AG04449 (cell line): ENCODE measurements at places on chromosomes 1 and 21.

DNA sequence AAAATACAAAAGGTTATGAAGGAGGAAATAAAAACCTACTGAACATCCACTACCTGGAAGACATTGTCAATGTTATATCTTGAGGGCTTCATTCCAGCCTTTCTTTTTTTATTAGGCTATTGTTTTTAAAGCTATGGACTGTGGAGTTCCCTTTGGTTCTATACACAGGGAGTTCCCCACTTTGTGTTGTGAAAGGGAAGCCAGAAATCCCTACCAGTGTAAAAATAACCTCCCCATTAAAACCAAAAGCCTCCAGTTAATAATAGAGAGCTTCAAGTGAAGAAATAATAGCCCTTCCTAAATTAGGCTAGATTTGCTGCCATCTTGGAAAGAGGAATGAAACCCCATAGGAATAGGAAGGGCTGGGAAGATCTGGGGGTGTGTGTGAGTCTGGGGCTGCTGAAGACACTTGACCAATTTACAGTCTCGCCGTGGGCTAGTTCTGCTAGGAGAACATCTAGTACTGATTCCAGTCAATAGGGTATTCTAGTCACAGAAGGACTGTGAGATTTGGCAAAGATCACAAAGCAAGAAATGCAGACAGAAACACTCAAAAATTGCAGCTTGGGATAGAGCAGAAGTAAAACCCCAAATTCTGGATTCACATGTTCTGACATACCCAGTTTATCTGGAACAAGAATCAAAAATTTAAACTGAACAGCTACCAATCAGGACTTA, 32.4 kb upstream of the PTGFRN start:
- DNase-seq = no peak

DNA sequence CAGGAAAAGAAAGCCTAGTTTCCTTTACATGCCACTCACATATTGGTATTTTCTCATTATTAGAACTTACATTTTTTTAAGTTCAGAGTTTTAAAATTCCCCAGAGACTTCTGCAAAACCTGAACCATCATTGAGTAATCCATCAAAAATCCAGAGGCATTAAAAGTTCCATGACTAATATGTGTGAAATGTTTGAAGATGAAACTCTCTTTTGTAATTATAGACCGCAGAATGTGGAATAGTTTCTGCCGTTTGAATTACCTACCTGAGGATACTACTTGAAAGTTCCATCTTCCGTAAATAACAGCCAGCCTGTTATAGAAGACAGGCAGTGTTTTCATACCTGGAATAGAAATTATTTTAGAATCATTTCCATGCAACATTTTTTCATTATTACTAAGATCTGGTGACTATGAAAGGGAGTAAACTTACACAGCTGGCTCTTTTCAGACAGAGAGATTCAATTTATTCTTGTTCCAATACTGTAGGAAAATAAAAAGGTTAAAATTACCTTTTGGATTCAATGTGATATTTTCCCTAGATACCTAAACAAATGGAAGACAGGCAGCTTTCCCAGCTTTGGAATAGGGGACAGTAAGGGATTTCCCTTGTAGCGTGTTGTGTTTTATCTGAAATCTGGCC, 131.4 kb downstream of the ST6GALNAC5 start:
- DNase-seq = peak; percentile 65

GRCh38 chr1:152160576-152160975, 1.5 kb upstream of the RPTN start:
- no peak for DNase-seq

- DNase-seq = no peak
Measured at GRCh38 chr1:57319165-57319564, 104.7 kb downstream of the DAB1 start.

DNA sequence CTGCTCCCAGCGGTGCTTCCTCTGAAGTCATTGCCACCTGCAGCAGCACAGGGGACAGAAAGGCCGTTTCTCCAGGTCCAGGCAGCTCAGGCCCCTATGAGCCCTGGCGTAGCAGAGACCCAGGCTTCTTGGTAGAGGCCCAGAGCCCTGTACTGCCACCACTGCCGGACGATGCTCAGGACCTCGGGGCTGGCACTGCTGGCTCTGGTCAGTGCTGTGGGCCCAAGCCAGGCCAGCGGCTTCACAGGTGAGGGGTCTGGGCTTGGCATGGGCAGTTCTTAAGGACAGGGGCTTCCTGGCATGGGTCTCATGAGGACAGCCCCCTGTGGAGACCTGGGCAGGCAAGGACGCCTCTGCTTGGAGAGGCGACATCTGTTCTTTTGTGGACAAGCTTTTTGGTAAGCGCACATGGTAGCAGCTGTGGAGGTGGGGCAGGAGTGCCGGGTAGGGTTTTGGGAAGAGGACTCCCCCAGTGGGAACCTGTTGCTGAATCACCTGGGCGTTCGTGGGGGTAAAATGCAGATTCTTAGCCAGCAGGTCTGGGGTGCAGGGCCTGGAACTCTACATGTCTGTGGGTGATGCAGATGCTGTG, at the start of gene UMODL1:
Gene UMODL1 (plus strand): TSS at position 172 of the 592 bp plus-strand sequence. CDS start 0 bp downstream, at position 172.
- no peak for DNase-seq

GRCh38 chr1:48493970-48494769, 22.2 kb upstream of the SPATA6 start:
- peak; percentile 68 for DNase-seq

DNA sequence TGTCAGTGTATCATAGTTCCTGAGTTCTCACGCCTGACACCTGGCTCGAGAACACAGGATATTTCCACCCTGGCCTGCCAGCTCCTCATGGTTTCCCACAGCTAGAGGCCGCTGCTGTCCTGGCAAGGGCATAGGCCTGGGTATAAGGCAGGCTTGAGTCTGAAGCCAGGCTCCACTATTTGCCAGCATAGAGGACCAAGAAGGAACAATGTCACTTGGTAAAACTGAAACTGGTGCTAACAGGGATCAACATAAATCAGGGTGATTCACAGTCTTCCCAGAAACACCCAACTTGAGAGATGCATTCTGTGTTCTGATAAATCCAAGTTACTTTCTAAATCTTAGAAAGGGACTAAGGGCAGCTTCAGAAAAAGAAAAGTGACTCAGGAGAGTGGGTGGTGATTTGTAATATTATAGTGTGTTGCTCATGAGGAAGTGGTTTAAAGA, 6.9 kb upstream of the S100A2 start:
- DNase-seq = no peak

- no peak for DNase-seq
Measured at GRCh38 chr1:156691665-156692440, 13.5 kb downstream of the CRABP2 start.

- no peak for DNase-seq
Measured at GRCh38 chr1:212549503-212550017, 59.0 kb upstream of the ATF3 start.

- no peak for DNase-seq
Measured at GRCh38 chr1:54579337-54579781, 31.3 kb downstream of the ACOT11 start.

DNA sequence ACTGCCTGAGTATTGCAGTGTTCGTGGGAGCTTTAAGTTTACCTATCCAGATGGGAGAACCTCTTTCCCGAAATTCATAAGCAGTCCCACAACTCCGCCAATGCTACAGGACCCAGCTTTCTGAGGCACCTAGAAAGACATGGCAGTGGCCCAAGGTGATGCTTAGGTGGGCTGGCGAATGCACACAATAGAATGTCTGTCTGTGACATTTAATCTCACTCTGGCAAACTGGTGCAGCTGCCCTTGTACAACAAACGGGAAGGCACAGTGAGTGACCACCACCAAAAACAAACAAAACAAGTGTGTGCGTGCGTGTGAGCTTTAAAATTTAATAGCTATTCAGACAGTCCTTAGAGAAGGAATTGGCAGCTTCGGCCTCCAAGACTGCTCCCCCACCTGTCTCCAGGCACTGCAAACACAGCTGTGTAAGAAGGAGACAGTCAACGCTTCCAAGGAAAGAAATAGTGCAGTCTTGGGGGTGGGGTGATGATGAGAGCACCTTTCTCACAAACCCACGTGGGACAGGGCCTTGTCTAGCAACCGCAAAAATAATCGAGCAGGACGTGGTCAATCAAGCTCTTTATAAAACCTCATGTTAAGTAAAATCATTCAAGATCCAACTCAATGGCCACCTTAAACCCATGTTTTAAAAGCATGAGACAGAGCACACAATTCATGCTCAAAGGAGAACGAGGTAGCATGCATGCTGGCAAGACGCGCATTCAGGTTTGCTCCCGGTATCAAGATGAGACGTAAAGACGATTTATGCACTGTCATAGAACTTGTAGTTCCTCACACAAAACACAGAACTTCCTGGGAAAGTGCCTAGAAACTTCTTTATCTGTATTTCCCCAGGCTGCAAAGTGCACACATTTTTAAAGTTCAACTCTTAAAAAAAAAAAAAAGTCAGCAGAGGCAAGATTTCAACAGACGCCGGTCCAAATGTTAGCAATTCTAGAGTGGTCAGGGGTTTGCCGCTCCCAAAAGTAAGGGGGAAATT, 84.1 kb downstream of the TM2D1 start:
- no peak for DNase-seq

DNA sequence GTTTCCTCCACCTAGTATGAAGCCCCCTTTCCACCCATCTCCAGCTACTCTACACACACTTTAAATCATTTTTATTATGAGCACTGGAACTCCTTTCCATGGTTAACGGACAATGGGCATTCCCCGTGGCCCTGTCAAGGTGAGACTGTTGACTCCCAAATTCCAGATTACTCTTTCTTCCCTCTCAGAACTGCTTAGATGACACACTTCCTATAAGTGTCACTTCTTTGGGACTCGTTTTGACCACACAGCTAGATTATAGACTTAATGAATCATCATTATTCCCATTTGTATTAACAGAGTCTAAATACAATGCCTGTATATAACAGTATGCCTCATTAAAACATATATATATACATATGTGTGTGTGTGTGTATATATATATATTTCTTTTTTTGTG, 215.1 kb downstream of the BRINP3 start:
- no peak for DNase-seq

- DNase-seq = no peak
Measured at GRCh38 chr1:114467491-114467890, 43.5 kb downstream of the TRIM33 start.

DNA sequence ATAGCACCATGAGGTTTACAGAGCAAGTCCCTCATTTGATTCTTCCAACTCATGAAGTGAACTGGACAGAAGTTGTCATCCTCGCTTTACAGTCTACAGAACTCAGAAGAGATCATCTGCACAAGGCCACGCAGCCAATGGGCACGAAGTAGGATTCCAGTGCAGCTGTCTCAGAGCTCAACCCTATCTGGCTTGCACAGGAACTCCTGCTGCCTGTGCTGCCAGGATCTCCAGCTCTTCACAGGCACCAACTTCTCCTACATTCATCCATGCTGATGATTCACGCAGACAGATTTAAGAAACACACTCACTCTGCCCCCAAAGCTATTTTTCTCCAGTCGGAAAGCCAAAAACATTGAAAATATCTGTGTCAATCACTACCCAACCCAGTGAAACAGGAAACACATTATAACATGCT, 157.0 kb downstream of the RERE start:
- DNase-seq = peak; percentile 81

DNA sequence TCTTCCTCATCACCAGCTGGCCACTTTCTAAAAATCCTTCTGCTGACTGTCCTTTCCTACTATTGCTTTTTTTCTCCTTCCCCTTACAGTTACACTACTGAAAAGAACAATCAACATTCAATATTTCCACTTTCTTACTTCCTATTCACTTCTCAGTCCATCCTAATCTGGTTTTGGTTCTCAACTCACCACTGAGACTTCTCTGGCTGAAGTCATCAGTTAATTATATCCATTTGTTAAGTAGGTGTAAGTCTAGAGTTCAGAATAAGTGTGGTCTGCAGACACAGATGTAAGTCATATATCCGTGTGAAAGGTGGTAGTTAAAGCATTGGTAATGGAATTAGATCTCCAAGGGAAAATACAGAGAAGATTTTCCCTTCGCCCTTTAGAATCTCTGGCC, 21.4 kb downstream of the PEA15 start:
- no peak for DNase-seq
